NCI-H2029 (cell line): ENCODE measurements at places on chromosomes 3 and 15.
A peak's percentile ranks its signal among the peaks of the same experiment; 100 is the strongest.

DNA sequence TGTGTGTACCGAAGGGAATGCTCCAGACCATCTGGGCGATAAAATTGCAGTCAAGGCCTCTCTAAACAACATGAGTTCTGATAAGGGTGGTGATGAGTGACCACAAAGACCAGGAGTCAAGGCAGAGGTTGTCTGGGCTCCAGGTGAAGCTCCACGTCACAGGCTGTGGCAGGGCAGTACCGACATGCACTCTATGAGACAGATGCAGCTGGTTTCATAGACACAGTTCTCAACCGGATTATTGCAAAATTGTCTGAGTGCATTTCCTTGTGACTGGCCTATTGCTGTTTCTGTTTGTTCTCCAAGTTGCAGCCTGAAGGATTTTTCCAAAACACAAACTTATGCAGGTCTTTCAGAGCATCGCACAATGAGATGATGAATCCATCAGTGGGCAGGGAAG is 157.5 kb upstream of the HES1 start:
- no peak for DNase-seq

DNA sequence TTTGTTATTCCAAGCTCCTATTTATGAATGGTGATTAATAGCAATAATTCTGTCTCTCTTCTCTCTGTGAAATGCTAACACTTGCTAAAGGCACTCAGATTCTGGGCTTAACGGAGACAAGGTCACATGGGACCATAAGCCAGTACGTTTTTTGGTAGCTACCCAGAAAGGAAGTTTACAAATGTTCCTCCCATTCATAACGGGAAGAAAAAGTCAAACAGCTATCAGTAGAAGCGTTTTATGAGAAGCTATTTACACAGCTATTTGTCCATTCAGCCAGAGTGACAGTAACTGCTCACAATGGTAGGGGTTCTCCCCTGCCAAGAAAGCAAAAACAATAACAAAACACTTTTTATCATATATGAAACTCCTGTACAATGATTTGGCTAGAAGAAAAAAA is 51.5 kb downstream of the ZMAT3 start:
- DNase-seq, result no peak

DNA sequence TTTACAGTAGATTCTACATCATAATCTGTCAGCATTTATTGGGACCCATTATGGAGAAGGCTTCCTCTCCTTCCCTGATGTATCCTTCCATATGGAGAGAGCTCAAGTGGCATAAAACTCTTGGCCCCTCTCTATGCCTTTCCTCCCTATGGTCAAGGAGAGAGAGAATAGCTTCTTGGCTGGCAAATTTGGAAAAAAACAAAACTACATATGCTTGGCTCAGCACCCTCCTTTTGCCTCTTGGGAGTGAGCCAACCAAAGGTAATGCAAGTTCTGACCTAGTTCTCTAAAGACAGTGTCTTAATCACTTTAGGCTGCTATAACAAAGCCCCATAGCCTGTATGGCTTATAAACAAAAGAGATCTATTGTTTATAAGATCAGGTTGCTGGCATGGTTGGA is 37.5 kb downstream of the C3orf70 start:
- DNase-seq, result no peak

DNA sequence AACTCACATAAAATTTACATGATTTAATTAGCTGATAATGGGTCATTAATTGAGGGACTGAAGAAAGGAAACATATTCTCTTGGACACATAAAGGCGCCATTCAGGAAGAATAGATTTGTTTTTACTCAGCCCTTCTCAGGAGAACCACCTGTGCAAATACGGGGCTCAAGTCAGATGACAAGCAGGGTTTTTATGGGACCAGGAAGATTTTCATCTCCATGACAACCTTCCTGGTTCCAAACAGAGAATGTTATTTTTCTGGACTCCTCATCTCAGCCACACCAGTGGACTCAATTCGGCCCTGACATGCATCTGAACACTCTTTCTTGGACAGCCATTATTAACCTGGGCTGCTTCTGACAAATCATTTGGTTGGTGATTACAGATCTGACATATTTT is 120.5 kb downstream of the PDZRN3 start:
- DNase-seq, result peak; percentile 42

DNA sequence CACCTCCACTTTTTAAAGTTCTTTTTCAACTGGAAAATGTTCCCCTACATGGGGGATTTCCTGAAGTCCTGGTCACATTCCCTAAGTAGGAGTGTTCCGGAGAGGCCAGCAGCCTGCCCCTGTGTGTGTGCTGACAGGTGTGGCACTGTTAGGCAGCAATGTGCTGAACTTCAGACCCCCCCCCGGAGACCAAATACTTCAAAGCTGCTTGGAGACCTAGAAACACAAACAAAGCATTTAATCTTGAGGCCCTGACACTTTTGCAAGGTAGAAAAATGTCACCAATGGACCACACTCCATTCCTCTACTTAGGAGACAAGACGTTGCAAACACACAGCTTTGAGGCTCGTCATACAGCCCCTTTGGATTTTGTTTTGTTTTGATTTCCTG is 259.6 kb upstream of the CTNNB1 start:
- no peak for DNase-seq

DNA sequence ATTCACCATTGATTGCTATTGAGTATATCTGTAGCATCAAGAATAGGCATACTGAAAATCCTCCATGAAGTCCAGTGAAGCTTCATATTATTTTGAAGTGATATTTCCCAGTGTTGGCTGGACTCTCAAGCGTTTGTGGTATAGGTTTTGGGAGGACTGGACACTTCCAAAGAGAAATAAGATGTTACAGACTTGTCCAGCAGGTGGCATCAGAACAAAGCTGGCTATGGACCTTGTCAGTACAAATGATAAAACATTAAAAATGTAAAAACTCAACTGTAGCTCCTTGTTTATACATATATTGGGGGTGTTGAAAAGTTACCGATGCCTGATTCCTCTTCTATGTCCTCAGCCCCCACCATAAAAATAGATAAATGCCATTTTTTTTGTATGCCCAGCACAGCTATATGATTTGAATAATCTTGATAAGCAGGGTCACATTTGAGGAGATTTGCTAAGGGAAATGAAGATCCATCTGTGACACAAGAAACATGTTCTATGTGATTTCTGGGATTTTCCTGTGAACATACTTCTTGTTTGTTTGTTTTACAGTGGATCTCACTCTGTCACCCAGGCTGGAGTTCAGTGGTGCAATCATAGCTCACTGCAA is 54.5 kb upstream of the GOLGA6B start:
- peak; percentile 4 for DNase-seq

DNA sequence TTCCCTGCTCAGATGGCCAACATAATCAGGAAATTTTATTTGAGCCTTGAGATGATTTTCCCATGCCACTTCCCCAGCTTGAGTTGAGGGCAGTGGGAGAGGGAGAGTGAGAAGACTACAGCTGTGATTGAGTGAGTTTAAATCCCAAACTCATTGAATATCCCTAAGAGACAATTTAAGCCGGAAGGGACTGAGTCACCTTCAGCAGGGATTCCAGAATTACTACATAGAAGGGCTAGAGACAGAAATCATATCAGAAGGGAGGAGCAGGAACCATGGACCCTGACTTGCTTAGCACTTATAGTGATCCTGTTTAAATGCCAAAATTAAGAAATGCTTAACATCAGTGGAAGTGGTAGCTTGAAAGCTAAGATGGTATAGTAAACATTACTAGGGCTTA is 312.2 kb upstream of the SLCO3A1 start:
- DNase-seq, result no peak

DNA sequence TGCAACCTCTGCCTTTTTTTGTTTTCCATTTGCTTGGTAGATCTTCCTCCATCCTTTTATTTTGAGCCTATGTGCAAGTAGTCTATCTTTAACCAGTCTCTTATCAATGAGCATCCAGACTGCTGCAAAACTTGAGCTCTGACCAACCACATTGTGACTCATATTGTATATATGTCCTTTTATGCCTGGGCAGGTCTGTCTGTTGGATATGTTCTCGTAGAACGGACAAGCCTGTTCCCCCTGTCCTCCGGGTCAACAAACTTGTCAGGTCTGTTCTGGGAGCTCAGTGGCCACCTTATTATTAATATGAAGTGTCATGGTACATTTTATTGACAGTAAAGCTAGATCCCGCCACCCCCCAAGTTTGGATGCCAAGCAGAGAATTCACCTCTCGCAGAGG is 252.9 kb upstream of the ST8SIA2 start:
- no peak for DNase-seq

- no peak for DNase-seq
Measured at GRCh38 chr15:37773111-37773860, 161.2 kb upstream of the TMCO5A start.

DNA sequence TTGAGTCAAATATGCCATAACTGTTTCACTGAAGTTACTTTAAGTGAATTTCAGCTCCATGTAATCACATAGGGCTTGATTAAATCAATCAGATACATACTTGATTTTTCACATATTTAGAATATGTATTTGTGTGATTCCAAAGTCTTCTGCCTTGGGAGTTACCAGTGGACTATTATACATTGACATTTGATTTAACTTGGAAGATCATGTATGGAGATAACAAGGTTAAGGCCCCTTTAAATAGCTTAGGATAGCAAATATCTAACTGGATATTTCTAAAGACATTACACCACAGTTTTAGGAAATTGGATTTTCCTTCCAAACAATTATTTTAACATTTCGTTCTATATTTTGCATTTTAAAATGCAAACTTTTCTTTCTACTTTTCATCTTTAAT is 405.0 kb downstream of the RAP2B start:
- no peak for DNase-seq

DNA sequence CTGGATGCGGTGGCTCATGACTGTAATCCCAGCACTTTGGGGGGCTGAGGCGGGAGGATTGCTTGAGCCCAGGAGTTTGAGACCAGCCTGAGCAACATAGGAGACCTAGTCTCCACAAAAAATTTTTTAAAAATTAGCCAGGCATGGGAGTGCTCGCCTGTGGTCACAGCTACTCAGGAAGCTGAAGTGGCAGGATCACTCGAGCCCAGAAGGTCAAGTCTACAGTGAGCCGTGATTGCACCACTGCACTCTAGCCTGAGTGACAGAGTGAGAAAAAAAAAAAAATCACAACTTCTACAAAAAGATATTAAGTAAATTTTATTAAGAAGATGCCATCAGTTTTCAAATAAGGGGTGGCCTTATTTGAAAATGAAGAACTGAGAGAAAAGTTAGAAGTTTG is 11.9 kb upstream of the PLA2G4D start:
- no peak for DNase-seq

GRCh38 chr15:34755419-34755773 is 598 bp upstream of the GJD2 start:
- DNase-seq, result no peak

- DNase-seq, result no peak
Measured at GRCh38 chr3:80556763-80557162, 789.0 kb upstream of the ROBO1 start.
